ENCODE measurements at places on chromosomes 7 and 10.
A peak's percentile ranks its signal among the peaks of the same experiment; 100 is the strongest.

- DNase-seq, result no peak
Measured at GRCh38 chr10:104333032-104333727, 5.1 kb downstream of the ITPRIP start.

- DNase-seq, result no peak
Measured at GRCh38 chr7:93948873-93949272, 27.3 kb downstream of the GNG11 start.

- no peak for DNase-seq
Measured at GRCh38 chr10:102669206-102670064, 25.2 kb downstream of the TRIM8 start.

DNA sequence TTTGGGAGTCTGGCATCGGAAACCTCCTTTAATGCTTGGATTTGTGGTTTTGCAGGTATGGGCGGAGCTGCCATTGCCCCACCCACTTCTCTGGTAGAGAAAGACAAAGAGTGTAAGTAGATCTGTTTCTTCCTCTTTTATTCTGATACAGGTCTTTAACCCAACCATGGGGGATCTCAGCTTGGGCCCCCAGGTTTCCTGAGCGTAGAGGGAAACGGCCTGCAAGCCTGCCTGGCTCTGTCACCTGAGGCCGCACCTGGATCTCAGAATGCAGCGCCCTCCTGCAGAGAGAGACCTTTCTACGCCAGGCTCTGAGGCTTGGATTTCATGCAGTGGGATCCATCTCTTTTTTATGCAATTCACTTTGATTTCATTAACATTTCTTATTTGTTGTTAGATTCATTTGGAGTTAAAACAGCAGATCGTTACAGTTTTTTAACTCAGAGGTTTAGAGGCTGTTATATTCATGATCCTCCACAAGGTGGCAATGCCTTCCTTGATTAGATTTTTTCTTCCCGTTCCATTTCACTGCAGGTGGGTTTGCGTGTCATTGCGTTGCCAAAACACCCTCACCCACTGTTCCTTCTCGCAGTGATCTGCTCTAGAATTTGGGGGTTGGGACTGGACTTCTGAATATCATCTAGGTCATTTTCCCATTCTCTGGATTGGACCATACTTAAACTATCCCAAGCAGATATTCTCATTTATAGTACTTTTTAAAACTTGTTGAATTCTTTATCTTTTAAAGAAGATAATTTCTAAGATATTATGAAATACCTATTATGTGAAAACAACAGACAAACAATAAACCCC is 20.0 kb downstream of the RBM17 start:
- DNase-seq, result peak; percentile 53

DNA sequence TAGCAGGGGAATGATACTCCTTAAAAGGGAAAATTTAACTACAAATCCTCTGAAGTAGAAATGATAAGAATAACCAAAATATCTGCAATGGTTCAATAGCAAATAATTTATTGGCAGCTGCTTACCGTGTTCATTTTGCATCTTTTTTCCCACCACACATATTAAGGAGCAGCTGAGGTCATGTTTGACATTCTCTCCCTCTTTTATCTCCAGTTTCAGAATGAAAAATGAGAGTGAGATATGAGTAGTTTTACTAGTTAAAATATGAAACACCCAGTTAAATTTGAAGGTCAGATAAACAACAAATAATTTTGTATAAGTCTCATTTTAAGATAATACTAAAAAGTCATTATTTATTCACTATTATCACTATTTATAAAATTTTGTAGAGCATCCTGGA is 3.1 kb downstream of the LIPN start:
- DNase-seq, result no peak

GRCh38 chr7:156993021-156993924 is 17.2 kb downstream of the MNX1 start:
- DNase-seq, result no peak

DNA sequence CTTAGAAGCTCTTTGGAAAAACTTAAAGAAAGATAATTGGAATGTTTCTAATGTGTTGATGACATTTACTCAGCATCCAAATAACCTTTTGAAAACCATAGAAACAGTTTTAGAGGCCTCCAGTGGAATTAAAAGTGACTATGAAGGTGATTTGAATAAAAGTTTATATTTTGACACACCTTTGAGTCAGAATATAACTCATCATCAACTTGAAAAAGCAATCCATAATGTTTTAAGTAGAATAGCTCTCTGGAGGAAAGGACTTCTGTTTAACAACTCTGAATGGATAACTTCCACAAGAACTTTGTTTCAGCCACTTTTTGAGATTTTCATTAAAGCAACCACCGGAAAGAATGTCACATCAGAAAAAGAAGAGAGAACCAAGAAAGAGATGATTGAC is 108.2 kb downstream of the ABCA13 start:
- DNase-seq, result no peak

GRCh38 chr10:127374074-127374680 is 174.9 kb upstream of the NPS start:
- no peak for DNase-seq

- DNase-seq, result peak; percentile 54
Measured at GRCh38 chr10:110413049-110413783, 84.5 kb upstream of the DUSP5 start.

DNA sequence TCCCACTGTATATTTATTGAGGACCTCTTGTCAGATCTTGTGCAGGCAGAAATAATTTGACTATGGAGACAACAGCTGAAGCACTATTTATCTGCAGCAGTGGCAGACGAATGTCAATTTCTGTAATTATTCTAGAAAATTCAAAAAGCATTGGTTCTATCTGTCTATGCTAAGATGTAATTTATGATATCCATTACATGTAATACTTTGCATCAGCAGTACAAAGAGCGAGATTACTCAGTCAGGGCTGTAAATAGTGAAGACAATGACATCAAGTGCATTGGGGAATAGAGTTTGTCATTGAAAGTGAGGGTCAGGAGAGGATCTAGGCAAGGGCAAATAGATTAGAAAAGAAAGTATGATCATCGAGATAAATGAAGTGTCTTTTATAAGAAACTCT is 508.2 kb downstream of the ZWINT start:
- DNase-seq, result no peak

DNA sequence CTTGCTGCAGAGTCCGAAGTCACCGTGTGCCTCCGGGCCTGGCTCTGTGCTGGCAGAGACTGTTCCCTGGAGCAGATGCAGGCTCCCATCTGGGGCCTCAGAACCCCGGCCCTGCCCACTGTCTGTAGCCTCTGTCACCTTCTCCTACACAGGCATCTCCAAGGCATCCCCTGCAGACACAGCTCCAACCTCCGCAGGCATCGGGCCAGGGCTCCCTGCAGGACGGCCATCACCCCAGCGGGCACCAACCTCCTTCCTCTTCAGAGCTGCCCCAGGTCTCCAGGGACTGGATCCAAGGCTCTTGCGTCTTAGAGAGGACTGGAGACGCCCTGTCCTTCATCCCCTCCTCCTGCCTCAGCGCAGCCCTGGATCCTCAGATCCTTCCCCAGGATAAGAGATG is 69.9 kb upstream of the MYL10 start:
- DNase-seq, result no peak

DNA sequence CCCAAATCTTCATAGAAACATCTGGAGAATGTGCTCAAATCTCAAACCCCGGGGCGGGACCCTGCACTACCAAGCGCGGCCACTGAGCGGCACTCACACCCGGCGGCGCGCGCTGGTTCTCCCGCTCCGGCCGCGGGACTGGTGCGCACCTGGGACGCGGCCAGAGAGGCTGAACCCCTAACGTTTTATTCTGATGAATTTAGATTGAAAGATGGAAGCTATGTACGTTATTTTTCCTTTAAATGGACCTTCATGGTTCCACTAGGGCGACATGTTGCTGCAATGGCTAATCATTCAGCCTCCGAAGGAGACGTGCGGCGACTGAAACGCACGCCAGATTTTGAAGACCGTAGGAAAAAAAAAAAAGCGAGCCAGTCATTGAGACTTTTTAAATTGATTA is 107.0 kb upstream of the INSIG1 start:
- peak; percentile 49 for DNase-seq

DNA sequence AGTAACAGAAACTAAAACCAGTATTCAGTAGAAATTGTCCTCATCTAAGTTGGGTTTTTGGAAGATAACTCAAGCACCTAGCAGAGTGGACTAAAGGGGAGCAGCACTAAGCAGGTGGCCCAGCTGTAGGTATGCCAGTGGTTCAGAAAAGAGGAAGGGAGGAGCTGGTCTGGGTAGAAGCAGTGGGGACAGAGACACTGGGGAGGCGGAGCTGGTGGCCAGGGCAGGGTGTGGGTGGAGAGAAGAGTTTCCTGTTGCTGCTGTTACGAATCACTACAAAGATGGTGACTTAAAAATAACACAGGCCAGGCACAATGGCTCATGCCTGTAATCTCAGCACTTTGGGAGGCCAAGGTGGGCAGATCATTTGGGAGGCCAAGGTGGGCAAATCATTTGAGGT is 136.2 kb downstream of the WDR11 start:
- no peak for DNase-seq

DNA sequence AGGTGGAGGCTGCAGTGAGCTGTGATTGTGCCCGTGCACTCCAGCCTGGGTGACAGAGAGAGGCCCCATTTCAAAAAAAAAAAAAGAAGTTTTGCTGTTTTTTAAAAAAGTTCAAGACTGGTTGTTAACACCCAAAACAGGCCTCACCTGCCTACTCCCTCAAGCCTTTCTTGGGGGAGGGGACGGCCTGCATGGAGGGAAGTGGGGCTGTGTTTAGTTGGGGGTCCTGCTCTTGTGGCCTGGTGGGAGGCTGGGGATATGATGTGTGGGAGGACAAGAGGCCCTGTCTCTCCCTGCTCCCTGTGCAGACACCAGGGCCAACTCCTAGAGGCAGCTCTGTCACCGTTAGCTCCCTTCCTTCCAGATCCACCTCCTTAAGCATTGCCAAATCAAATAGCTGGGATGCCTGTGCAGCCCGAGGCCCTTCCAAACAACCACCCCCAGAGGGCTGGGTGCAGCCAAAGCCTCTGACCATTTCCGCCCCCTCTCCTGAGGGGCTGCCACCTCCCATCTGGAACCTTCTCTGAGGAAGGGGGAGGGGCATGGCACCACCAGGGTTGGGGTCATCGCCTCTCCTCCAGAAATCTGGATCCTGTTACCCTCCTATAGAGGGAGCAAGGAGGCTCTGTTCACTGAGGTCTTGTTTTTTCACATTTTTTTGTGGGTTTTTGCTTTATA is 32.9 kb upstream of the ANKRD2 start:
- DNase-seq, result peak; percentile 81
